ENCODE measurements at places on chromosomes 1 and 21. TPM values are rescaled to one million over a fixed set of nuclear protein-coding genes. Genes with fewer than 3 reads are reported as not detected.

Gene S100A8
- polyA plus RNA-seq, result not detected

Gene PRKAA2
- polyA plus RNA-seq, result 4.7 TPM

- DNase-seq, result no peak
Measured at GRCh38 chr1:244049162-244050013, 1.7 kb upstream of the ZBTB18 start.

DNA sequence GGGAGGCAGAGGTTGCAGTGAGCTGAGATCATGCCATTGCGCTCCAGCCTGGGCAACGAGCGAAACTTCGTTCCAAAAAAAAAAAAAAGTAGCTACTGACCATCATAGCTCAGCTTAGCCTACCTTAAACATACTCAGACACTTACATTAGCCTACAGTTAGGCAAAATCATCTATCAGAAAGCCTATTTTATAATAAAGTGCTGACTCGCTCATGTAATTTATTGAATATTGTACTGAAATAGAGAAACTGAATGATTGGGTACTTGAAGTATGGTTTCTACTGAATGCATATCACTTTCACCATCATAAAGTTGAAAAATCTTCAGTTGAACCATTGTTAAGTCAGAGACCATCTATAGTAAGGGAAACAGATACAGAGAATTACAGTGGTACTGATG lies 93.9 kb upstream of the BMP8A start:
- no peak for DNase-seq

Gene LRRC7
- not detected for polyA plus RNA-seq

Gene DENND2C
- polyA plus RNA-seq, result 0.64 TPM

GRCh38 chr21:33030633-33031032 lies 4.9 kb downstream of the OLIG2 start:
- no peak for DNase-seq

DNA sequence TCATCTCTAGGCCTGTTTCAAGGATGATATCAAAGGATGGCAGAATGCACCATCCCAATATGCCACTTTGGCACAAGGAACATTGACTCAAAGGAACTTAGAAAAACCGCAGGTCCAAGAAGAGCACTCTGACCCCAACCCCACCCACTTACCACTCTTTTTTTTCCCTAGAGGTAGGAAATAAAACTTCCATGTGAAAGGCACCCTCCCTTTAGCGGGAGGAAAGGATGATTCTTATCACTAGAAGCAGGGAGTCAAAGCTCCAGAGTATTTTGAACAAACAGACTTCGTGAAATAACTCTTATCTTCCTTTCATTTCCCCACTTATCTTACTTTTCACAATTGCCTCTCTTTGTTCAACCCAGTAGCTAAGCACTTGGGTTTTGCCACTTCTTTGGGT lies 22.2 kb downstream of the PSMG1 start:
- DNase-seq, result no peak

GRCh38 chr1:101130673-101131072 lies 105.1 kb upstream of the DPH5 start:
- DNase-seq, result no peak

GRCh38 chr21:45209685-45210284 lies 77.9 kb downstream of the POFUT2 start:
- DNase-seq, result no peak

GRCh38 chr1:86692641-86693040 lies 11.7 kb upstream of the SH3GLB1 start:
- DNase-seq, result no peak

All from AG04450 (cell line).